Adrenal gland (tissue), 19 donors: ENCODE measurements at places on chromosomes 1 and 21. TPM values are rescaled to one million over a fixed set of nuclear protein-coding genes. Genes with fewer than 3 reads are reported as not detected.

The BCAN gene
- 0.57 TPM for total RNA-seq

The F3 gene
- total RNA-seq, result 21.7 TPM

The A3GALT2 gene
- total RNA-seq, result not detected

The CREG1 gene
- total RNA-seq, result 209 TPM

The MRPS14 gene
- 27.7 TPM for total RNA-seq

The PCP4L1 gene
- 0.39 TPM for total RNA-seq

The KCNN3 gene
- 0.17 TPM for total RNA-seq

The CDC7 gene
- 6.9 TPM for total RNA-seq

- DNase-seq, result no peak
Observed at GRCh38 chr1:2875707-2876561, 74.4 kb upstream of the TTC34 start.

DNA sequence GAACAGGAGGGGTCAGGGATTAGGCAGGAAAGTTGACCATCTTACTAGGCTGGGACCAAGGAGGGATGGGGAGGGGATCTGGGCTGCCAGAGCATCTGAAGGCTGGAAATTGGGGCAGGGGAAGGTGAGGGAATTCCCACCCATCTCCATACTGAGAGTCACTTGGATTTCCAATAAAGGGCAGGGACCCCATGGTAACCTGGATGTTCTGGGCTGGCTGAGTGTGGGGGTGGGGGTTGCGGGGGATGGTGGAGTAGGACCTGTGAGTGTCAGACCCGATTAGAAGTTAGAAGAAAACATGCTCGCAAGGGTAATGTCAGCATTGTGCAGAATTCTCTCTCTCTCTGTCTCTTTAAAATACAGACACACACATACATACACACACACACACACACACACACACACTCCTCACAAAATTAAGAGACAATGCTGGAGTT lies 40.0 kb upstream of the EPS15 start:
- no peak for DNase-seq

DNA sequence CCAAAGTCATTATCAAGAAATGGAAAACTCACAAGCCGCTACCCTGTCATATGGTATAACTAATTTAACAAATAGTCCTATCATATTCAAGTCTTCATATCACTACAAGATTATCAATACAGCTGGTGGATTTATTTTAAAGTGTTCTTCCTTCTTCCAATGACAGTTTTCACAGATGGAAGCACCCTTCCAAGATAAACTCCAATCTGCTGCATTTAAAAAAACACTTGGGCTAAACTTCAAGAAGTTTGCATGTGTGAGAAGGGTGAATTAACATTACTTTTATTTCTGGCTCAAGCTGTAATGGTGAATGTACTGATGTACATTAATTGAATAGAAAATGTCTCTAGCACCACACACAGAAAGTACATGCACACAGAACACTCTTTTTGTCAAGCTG lies 192.4 kb downstream of the DPYD start:
- no peak for DNase-seq

DNA sequence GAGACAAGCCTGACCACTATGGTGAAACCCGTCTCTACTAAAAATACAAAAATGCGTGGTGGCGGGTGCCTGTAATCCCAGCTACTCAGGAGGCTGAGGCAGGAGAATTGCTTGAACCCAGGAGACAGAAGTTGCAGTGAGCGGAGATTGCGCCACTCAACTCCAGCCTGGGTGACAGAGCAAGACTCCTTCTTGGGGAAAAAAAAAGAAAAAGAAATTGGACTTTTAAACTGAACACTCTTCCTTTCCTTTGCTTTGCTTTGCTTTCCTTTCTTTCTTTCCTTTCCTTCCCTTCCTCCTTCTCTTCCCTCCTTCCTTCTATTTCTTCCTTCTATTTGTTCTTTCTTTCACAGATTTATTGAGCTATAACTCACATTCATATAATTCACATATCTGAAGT lies 43.3 kb upstream of the PUM1 start:
- no peak for DNase-seq

GRCh38 chr1:220696226-220696862 lies 6.2 kb downstream of the C1orf115 start:
- no peak for DNase-seq

GRCh38 chr1:44293761-44294315 lies 61.2 kb downstream of the ERI3 start:
- peak; percentile 45 for DNase-seq

- DNase-seq, result peak; percentile 24
Observed at GRCh38 chr1:86421601-86422280, 2.2 kb upstream of the CLCA2 start.

DNA sequence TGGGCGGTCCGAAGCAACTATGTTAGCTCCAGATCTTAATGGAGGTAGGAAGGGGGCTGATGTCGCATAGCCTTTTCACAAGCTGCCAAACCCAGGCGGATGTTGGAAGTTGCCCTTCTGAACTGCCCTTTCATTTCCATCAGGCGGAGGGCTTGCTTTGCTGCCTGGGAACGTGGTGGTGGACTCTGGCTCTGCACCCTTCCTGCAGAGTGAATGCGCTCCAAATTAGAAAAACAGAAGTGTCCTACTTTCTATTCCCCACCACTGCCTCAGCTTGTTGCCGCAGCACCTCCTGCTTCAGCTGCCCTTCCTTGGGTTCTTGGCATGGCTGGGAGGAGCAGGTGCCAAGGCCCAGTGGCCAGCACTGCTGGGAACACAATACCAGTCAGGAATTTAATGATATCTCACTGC lies 60.6 kb downstream of the AK4 start:
- DNase-seq, result no peak

DNA sequence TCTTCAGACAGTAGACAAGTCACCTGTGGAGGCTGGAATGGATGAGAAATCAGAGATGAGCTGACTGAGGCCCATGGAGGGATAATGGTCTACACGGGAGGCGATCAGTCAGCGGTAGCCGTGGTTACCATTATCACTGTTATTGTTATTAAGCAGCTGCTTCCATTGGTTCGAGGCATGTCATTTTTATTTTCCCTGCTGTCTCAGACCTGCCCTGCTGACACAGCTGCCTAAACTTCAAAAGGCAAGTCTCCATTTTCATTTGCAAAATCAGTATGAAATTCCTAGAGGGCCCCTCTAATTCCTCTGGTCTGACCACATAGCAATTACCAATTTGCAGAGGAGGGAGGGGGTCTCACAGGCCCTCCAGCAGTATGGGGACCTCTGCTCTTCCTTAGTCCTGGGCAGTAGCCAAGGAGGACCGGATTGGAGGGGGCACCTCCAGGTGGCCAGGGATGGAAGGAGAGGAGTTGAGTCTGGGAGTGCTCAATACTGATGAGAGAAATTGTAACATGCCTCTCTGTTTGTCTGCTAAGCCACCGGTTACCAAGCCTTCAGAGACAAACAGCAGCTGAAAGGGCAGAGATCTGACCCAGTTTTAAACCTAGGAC lies 184.2 kb downstream of the TRABD2B start:
- DNase-seq, result no peak

- DNase-seq, result no peak
Observed at GRCh38 chr1:184903111-184903692, 71.1 kb downstream of the NIBAN1 start.

DNA sequence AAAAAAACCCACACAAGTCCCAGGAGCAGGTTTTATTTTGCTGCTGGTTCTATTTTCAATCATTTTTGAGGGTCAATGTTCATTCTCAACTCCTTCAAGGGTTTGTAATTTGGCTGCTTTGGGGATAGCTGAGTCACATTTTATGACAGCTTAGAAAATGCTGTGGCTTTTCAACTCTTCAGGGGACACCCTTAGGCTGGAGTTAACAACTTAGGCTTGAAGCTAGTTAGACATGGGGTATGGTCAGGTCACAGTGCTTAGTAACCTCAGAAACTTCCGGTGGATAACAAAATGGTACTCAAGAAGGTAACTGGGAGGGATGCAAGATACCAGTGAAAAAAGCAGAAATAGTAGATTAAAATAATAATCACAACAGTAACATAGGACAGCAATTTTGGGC lies 308.8 kb downstream of the HHIPL2 start:
- DNase-seq, result no peak

- DNase-seq, result no peak
Observed at GRCh38 chr1:210618369-210618768, 289.7 kb downstream of the HHAT start.

DNA sequence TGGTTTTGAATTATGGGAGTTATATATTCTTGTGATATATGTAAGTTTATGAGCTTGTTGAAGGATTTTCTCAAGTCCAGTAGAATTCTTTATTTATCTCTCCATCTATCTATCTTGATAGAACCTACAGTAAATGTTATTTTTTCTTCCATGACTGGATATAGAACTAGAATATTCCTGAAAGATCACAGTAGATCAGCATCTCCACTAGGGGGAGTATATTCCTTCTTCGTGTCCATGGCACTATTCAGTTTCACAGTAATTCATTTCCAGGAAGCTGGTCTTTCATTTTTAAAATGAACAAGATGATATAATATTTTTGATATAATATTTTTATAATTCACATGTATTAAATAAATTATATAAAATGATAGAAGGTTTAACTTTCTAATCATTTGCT lies 18.8 kb downstream of the TMPRSS15 start:
- DNase-seq, result no peak

DNA sequence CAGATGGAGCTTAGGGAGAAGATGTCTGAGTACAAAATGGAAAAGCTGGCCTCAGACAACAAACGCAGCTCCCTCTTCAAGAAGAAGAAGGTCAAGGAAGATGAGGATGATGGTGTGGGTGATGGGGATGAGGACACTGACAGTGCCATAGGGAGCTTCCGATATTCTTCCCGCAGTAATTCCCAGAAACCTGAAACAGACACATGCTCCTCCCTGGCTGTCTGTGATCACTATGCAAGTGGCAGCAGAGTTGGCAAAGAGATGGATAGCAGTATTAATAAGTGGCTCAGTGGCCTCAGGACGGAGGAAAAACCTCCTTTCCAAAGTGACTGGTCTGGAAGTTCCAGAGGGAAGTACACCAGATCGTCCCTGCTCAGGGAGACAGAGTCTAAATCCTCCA lies 33.8 kb downstream of the STYXL2 start:
- DNase-seq, result no peak

DNA sequence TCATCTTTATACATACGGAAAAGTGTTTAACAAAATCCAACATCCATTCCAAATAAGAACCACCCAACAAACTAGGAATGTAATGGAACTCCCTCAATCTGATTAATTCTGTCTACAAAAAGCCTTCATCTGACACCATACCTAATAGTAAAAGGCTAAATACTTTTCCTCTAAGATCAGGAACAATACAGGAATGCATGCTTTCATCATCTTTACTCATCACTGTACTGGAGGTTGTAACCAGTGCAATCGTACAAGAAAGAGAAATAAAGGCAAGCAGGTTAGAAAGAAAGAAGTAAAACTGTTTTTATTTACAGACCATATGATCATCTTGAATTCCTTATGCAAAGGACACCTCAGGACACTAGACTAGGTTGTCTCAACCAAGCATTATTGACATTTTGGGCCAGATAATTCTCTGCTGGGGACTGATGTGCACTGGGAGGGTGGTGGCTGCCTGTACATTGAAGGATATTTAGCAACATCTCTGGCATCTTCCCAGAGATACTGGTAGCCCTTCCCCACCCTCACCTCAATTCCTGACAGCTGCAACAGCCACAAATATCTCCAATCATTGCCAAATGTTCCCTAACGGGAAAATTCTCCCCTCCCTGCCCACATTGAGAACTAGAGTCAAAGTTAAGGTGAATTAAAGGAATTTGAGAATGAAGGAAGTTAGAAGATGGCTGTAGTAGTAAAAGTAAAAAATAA lies 30.6 kb upstream of the INSL5 start:
- DNase-seq, result no peak

GRCh38 chr1:201128962-201129361 lies 2.0 kb upstream of the ASCL5 start:
- DNase-seq, result no peak

DNA sequence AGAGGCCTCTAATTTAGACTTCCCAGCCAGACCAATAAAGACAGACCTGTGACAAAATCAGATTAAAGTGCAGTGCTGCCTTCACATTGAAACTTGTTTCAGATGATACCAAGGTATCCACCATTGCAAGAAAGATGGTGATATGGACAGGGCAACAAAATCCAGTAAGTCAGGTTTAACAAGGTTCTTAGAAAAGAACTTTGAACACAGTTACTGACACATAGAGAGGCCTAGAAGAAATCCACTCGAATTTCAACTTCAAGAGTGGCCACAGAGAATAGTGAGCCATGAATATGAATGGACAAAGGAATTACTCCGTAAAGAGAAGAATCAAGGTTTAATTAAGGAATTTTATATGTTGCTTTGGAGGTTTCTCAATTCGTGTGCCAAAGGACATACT lies 230.4 kb downstream of the KCNT2 start:
- no peak for DNase-seq
